ENCODE measurements at places on chromosomes 12 and 14.

DNA sequence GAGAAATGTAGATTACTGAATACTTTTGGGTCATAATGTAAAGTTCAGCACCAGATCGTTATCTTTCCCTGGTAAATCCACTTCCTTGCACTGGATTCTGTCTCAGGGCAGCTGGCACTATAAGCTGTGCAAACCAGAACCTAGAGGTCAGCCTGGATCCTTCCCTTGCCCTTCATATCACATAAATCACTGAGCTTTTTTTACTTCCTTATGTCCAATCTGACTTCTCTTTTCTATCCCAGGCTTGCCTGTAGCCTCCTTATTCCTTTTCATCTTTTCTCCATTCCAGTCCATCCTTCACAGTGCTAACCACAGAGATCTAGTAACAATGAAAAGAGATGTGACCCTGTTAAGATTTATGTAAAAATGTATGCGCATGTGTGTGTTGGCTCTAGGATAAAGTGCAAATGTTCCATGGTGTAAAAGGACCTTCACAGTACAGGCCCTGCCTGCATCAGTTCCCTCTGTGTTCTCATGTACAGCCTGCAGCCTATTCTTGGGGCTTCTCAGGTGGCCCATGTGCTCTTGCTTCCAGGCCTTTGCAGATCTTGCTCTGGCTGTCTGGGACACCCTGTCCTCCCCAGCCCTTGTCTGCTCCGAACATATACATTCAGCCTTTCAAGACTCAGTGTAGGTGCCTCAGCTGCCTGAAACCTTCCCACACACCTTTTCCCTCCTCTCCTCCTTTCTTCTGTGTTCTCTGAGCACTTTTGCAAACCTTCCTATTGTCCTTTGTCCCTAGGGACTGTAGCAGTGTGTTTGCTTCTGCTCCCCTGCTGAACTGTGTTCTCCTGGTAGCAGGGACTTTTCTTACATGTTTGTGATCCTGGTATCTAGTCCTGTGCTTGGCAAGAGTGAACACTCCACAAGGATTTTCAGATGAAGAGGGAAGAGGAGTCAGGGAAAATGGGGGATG is 30.0 kb downstream of the PELI2 start:
- no peak for DNase-seq

DNA sequence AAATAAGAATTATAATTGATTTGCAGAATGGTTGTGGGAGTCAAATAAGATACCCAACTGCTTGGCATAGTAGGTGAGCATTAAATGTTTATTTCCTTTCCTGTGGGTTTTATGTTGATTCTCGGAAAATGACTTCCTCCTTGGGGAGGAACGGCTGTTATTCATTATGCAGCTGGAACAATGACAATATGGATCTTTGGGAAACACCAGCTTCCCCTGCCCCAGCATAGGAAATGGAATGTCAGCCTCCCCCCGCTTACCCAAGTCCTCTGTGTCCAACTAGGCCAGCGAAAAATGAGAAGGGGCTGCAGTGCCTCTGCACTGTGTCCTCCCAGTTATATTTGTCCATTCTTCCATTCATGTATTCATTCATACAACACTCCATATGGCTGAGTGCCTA is 11.7 kb upstream of the CCDC177 start:
- DNase-seq, result no peak

- DNase-seq, result no peak
These were observed 66.8 kb downstream of the VWF start for GRCh38 chr12:6057700-6058099.

GRCh38 chr12:130831876-130832405 is 7.1 kb downstream of the STX2 start:
- DNase-seq, result no peak

GRCh38 chr14:64215274-64215673 is 78.9 kb downstream of the ESR2 start:
- DNase-seq, result no peak

DNA sequence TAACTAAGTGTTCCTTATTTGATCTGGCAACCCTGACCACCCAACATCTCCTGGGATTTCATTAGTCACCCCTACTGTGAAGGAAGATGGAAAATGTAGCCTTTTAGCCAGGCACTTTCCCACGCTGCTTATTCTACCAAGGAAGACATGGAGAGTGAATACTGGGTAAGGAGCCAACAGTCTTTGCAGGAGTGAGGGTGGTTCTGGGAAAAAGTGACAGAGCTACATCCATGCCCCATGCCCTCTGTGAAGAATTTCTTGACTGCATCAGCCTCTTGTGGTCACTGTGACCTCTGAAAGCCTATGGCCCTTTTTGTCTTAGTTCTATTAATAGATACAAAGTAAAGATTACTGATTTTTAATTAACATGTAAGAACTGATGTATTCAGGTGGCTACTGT is 196.0 kb upstream of the EEA1 start:
- no peak for DNase-seq

GRCh38 chr12:105725054-105725453 is 394.6 kb downstream of the C12orf75 start:
- DNase-seq, result no peak

DNA sequence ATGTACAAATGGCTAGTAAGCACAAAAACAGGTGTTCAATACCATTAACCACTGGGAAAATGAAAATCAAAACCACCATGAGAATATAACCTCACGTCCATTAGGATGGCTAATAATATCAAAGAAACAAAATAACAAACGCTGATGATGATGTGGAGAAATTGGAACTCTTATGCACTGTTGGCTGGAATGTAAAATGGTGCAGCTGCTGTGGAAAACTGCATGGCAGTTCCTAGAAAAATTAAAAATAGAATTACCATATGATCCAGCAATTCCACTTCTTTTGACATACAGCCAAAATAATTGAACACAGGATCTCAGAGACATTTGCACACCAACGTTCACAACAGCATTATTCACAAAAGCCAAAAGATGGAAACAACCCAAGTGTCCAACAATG is 51.5 kb downstream of the TMPRSS12 start:
- no peak for DNase-seq
